ENCODE measurements at places on chromosomes 5 and 9. TPM values are rescaled to one million over a fixed set of nuclear protein-coding genes. Genes with fewer than 3 reads are reported as not detected.

DNA sequence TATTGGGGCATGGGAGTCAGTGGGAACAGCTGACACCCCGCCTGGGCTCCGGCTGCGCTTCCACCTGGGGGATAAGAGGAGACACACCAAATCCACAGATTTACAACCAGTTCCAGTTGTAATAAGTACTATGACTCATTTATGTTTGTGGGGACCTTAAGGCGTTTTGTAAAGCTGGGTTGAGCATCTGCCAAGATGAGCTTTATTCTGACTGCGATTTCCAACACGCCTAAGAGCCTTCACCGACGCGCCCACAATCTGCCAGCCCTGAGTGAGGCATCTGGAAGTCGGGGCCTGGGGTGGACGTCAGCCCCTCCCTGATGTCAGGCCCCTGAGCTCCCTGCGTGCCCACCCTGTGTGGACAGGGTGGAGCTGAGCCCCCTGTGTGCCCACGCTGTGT lies 14.3 kb upstream of the LHX3 start:
- DNase-seq, result no peak

GRCh38 chr5:154866841-154867240 lies 8.4 kb downstream of the CNOT8 start:
- no peak for DNase-seq

DNA sequence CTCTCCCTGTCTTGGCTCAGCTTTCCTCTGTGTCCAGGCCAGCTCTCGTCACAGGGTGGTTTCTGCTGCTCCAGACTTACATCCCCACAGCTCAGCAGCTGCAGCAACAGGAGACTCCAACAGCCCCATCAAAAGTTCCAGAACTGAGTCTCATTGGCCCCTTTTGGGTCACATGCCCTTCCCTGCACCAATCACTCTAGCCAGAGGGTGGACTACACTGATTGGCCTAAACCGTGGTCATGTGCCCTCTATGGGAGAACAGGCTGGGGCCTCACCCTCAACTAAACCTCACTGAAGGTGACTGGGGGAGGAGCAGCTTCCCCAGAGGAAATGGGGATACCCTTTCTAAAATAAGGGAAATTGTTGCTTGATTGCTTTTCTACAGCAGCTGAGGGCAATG lies 44.4 kb upstream of the CPLX2 start:
- no peak for DNase-seq

GRCh38 chr5:1524799-1525623 lies 1.3 kb upstream of the LPCAT1 start:
- no peak for DNase-seq

- no peak for DNase-seq
Observed at GRCh38 chr5:122152266-122152900, 23.0 kb downstream of the ZNF474 start.

GRCh38 chr5:15236911-15237508 lies 263.0 kb upstream of the FBXL7 start:
- DNase-seq, result no peak

- no peak for DNase-seq
Observed at GRCh38 chr9:109619310-109619709, 121.2 kb upstream of the PTPN3 start.

- no peak for DNase-seq
Observed at GRCh38 chr9:114606597-114607207, 4.4 kb upstream of the TMEM268 start.

DNA sequence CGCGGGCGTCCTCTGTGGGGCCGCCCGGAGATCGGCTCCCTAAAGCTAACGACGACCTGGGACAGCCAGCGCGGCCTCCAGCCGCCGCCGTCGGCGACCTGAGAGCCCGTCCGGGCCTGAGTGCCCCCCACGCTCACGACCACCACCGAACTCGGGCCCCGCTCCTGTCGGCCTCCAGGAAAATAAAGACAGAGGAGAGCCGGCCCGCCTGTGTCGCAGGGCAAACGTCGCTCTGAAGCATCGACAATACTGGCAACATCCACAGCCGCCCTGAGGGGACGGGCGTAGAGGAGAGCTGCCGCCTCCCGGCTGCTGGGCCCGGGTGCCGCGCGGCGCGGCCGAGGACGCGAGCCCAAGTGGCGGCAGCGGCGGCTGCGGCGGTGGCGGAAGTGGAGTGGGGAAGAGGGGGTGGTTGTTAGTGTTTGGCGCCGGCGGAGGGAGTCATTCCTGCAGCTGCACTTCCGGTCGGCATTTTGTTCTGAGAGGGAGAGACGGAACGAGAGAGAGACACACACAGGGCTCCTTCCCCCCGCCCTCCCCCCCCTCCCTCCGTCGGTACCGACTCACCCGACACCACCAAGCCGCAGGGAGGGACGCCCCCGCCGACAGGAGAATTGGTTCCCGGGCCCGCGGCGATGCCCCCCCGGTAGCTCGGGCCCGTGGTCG lies at the start of gene NIPBL:
Gene NIPBL (plus strand): TSS at position 471 of the 666 bp plus-strand sequence. CDS start 76,928 bp downstream, outside the sequence.
- DNase-seq, result peak; percentile 96

DNA sequence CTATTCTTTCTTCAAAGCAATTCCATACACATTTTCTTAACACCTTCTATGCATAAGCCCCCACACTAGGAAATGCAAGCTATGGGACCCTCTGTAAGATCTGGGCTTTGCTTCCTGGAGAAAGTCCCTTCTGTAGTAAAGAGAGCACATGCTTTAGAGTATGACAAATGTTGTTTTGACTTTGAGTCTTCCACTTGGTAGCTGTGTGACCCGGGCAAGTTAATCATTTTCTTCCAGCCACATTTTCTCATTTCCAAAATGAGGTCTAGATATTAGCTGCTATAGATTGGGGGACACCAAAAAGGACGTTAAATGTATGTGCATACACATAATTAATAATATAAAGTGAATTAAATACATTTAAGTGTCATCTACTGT lies 334.0 kb downstream of the NFIB start:
- DNase-seq, result no peak

DNA sequence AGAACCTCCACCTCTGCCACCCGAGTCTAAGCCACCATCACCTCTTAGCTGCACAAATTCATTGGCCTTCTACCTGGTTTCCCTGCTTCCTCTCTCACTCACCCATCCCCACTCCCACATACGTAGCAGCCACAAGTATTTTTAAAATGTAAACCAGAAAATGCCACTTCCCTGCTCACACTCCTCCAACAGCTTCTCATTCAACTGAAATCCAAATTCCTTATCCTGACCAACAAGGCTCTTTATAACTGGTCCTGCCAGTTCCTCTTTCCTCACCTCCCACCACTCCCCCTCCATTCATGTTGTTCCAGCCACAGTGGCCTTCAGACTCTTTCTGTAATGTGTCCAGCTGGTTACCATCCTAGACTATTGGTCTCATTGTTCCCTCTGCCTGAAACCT lies 25.0 kb upstream of the PALM2AKAP2 start:
- DNase-seq, result no peak

GRCh38 chr5:126875303-126875785 lies 98.4 kb downstream of the LMNB1 start:
- no peak for DNase-seq

DNA sequence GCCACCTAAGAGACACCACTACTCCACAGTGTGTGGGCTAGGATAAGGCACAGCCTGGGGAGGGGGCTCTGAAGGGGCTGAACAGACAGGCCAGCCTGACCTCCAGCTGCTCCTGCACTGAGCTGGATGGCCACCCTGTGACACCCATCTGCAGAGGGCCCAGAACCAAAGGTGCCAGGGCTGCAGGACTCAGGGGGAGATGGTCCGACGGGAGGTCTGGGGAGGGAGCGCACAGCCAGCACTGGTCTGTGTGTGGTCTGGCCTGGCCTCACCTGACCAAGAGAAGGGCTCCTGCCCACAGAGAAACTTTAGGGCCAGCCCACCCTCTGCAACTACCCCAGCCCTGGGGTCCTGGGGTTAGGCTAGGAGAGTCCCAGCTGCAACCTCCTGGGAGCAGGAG lies 789 bp downstream of the LTC4S start:
- no peak for DNase-seq

DNA sequence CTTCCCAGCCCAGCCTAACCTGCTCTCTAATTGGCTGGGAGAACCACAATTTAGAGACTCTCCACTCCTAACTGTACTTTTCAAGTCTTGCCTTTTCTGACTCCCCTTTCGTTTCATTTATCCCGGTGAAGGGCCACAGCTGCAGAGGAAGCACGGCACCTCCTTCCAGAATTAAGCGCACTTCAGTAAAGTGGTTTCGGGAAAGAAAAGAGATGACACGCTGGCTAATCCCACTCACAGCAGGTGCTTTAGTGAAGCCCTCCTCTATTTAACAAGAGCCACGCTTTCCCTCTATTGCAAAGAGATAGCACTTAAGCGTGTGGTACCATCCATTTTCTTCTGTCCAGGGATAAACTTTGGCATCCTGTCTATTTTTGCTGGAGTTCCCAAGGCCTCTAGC lies 4.8 kb downstream of the DNAH5 start:
- no peak for DNase-seq

DNA sequence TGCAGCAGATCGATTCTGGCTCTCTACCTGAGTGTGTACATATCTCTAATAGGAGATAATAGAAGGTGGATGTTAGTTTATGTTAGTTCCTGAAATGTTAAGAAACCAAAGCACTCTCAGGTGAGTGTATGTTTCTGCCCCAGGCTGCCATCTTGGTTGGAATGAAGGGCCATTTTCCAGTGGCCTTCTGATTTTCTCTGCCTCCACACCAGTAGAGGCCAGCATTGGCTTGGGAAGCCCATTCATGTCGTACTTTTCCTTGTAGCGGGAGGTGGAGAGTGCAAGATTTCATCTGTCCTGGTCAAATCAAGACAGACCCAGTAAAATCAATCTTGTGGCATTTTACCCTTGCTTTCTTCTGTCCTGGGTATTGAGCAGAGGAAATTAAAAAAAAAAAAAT lies 91.0 kb downstream of the GAS1 start:
- DNase-seq, result no peak

- peak; percentile 26 for DNase-seq
Observed at GRCh38 chr5:61280761-61281427, 51.2 kb upstream of the ZSWIM6 start.

DNA sequence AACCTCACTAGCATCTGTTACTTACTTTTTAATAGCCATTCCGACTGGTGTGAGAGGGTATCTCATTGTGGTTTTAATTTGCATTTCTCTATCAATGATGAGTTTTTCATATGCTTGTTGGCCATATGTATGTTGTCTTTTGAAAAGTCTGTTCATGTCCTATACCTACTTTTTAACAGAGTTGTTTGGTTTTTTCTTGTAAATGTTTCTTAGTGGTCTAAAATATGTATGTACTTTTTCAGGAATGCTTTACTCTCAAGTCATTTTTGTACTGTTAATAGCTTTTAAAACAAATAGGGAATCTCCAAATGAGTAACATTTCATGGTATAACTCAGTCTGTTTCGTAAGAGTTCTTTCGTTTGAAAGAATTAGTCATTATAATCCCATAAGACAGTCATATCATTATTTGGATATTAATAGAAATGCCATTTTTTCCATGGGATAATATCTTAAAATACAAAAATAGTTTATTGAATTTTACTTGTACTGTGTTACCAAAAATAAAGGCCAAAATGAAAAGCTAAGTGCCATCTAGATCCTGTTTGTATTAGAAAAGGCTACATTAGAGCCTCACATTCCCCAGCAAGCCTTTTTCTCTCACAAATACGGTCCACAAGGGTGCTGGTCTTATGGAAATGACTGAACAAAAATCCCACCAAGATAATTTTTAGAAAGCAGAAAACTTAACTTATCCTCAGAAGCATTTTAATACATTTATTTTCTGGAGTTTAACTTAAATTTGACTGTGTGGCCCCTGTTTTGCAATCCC lies 247.7 kb downstream of the PJA2 start:
- no peak for DNase-seq

DNA sequence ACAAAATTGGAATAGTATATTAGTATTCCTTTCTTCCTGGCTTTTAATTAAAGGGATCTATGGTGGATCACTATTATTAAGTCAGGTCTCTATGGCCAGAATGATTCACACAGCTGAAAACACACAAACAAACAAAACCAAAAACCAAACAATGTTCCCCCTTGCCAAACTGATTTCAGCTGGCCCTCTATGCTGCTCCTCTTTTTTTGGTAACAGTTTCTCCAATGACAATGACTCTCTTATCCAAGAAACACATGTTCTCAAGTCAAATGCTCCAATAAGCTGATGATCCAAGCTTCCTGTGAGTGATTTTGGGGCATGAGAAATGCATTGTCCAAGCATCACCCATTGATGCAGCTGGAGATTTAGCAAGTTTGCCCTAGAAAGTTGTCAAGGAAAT lies 193.4 kb upstream of the TUT7 start:
- DNase-seq, result no peak

DNA sequence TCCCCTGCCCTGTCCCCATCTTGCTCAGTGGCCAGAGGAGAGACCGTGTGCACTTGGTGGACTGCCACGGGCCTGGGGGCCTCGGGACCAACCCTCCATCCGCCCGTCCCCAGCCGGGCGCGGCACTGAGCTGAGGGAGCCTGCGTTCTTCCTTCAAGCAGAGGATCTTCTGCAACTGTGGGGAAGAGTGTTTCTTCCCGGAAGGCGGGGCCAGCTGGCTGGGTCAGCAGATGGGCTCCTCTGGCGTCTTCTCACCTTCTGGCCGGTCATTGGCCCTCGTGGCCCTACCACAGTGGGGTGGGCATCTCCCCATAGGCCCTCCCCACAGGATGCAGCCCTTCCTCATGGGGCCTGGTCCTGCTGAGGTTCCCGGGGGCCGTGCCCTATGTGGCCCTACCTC lies 17.4 kb downstream of the RXRA start:
- DNase-seq, result no peak

DNA sequence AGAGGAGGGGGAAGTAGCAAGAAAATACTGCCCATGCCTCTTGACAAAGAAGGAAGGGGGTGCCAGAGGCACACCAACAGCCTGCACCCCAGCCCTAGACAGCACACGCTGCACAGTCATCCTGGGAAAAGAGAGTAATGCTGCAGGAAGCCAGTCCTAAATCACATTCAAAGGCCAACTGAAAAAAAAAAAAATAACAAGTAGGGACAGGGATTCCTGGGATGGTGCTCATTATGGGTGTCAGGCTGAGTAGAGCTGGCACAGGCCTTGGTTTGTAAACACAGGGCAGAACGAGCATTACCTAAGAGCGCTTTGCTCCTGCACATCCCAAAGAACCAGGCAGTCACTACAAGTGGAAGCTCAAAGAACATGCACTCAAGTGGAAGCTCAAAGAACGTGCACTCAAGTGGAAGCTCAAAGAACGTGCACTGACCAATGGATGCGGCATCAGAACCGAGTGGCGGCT lies 7.8 kb downstream of the RAPGEF1 start:
- DNase-seq, result no peak

- no peak for DNase-seq
Observed at GRCh38 chr5:126274076-126274762, 149.0 kb upstream of the GRAMD2B start.

GRCh38 chr5:93225748-93226147 lies 355.3 kb downstream of the NR2F1-AS1 start:
- no peak for DNase-seq

PRUNE2 gene
- not detected for total RNA-seq

ACTBL2 gene
- 0.16 TPM for total RNA-seq

GRM6 gene
- not detected for total RNA-seq

SLC6A3 gene
- not detected for total RNA-seq

NFIB gene
- total RNA-seq, result 29.5 TPM

GRIA1 gene
- total RNA-seq, result not detected

GRIN3A gene
- not detected for total RNA-seq

KCNIP1 gene
- not detected for total RNA-seq

PIP5KL1 gene
- 1.2 TPM for total RNA-seq
